ENCODE measurements at places on chromosomes 1 and 21.

- no peak for DNase-seq
Measured at GRCh38 chr1:203037509-203038190, 11.4 kb downstream of the PPFIA4 start.

- peak; percentile 11 for DNase-seq
Measured at GRCh38 chr1:63524201-63524600, 876 bp downstream of the EFCAB7 start.

DNA sequence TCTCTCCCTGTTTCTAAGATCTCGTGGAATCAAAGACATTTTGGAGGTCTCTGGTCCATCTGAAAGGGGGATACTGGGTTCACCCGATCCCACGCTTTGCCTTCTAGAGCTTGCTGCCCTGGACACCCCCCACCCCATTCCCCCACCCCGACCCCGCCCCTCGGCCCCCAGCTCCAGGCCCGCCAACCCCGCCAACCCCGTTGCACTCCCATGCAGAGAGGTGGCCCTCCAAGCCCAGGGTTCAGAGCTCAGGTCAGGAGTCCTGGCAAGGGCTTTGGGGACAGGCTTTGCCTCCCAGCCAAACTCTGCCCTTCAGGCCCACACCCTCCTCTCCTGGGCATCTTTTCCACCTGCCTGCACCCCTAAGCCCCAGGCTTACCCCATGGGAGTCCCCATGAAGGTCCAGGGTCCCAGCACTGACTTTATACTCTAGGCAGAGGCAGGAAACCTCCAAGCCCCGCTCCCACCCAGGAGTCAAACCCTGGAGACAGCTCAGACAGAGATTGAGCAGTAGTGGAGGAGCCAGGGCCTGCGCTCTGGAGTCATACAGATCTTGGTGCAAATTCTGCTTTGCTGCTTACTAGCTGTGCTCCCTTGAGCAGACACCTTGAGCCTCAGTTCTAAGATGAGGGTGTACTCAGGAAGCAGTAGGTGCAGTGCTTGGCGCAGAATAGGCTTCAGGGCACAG, 155.9 kb downstream of the FOXD2 start:
- DNase-seq, result no peak

DNA sequence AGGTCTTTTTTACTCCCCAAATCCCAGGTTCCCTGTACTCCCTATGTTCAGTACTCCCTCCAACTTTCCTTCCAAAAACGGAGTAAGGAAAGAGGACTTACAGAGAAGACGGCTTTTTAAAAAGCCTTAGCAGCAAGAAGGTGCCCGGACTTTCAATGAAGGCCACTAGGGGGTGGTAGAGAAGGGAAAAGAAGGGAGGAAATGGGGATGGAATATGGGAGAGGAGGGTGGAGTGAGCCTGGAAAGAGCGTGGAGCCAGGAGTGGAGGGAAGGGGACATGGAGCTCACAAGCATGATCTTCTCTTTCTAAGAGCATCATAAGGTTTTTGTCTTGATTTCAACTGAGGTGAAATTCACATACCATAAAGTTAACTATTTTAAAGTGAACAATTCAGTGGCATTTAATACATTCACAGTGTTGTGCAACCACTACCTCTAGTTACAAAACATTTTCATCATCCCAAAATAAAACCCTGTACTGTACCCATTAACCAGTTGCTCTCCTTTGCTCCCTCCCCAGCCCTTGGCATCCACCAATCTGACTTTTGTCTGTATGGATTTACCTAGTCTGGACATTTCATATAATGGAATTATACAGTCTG, 129.9 kb downstream of the ZNF281 start:
- DNase-seq, result peak; percentile 75

DNA sequence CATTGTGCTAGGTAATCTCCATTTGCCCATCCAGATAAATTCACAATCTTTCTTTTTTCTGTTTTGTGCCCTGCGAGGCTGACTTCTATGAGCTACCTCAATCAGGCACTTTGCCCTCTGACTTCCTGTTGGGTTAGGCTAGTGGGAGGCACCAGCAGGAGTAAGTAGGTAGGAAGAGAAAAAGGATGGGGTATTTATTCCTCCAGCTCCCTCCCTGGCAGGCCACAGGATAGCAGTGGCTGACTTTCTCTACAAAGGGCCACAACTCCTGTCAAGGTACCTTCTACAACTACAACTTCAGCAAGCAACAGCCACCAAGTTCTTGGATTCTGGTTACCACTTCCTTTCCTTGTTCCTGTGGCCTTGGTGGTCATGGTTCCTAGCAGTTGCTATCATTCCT, 18.8 kb upstream of the GORAB start:
- DNase-seq, result no peak

DNA sequence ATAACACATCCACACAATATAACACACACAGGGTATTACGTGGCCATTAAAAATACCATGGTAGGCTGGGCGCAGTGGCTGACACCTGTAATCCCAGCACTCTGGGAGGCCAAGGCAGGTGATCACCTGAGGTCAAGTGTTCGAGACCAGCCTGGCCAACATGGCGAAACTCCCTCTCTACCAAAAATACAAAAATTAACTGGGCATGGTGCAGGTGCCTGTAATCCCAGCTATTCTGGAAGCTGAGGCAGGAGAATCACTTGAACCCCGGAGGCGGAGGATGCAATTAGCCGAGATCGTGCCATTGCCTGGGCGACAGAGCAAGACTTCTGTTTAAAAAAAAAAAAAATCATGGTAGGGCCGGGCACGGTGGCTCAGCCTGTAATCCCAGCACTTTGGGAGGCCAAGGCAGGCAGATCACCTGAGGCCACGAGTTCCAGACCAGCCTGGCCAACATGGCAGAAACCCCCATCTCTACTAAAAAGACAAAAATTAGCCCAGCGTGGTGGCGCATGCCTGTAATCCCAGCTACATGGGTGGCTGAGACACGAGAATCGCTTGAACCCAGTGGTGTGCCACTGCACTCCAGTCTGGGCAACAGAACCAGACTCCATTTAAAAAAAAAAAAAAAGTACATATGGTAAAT, 24.1 kb upstream of the HPDL start:
- no peak for DNase-seq

- DNase-seq, result no peak
Measured at GRCh38 chr1:215617979-215618378, 50.9 kb downstream of the KCTD3 start.

GRCh38 chr1:64139877-64140276, 63.5 kb upstream of the UBE2U start:
- DNase-seq, result no peak

GRCh38 chr1:173114346-173114745, 63.6 kb upstream of the TNFSF18 start:
- no peak for DNase-seq

Measured in fibroblast of mammary gland (primary cell).